ENCODE measurements at places on chromosomes 6 and 20. TPM values are rescaled to one million over a fixed set of nuclear protein-coding genes. Genes with fewer than 3 reads are reported as not detected.

DNA sequence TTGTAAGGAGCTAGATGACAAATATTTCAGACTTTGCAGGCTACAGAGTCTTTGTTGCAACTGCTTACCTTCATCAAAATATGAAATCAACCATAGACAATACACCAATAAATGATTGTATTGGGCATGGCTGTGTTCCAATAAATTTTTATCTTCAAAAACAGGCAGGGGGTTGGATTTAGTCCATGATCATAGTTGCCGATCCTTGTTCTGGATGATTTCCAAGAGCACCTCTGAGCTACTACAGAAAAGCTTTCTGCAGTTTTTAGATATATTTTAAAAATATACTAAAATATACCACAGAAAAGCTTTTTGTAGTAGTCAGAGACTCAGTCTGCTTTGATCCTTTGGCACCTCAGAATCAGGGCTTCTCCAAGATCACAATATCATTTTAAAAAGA lies 145.0 kb downstream of the HTR1B start:
- H3K36me3 ChIP-seq = no peaks in the 10 kb centered on the region
- no peak for DNase-seq
- no peak overlapping the region for H3K4me3 ChIP-seq
- H3K27ac ChIP-seq = no peak overlapping the region
- no peaks in the 10 kb centered on the region for H3K4me1 ChIP-seq
- no peaks in the 10 kb centered on the region for H3K27me3 ChIP-seq

DNA sequence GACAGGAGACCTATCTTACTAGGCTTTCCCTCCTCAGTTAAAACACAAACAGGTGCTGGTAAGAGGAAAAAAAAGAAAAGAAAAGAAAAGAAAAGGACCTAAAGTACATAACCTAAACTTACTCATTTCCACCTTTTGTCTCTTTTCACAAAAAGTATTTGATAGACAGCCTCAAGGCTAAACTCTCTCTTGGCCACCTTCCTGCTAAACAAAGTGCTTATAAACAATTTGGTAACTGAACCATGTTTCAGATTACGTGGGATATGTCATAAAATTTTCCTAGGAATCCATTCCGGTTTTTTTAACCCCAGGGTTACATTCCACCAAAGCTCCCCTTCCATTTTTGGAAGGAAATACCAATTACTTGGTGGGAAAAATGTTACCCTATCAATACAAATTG lies 109.0 kb downstream of the PRND start:
- H3K4me1 ChIP-seq = no peaks in the 10 kb centered on the region
- no peaks in the 10 kb centered on the region for H3K36me3 ChIP-seq
- DNase-seq = no peak
- no peak overlapping the region for H3K4me3 ChIP-seq
- no peak overlapping the region for H3K27ac ChIP-seq
- H3K27me3 ChIP-seq = no peaks in the 10 kb centered on the region

The BTN1A1 gene
- not detected for total RNA-seq

The PPIL6 gene
- 1.7 TPM for total RNA-seq

DNA sequence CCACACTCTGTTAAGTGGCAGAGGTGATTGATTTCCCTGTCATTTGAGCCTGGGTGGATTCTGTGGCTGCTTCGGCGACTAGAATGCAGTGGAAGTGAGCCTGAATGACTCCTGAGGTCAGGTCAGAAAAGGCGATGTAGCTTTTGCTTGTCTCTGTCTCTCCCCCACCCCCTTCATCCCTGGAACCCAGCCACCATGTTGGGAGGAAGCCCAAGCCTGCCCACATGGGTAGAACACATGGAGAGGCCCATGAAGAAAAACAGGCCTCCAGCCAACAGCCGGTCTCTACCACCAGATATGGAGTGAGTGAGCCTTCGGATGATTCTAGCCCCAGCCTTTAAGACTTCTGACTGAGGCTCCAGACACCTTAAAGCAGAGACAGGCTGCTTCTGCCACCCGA lies 181.0 kb downstream of the TFAP2C start:
- no peak overlapping the region for H3K27ac ChIP-seq
- peaks cover 4% of the 10 kb centered on the region for H3K27me3 ChIP-seq
- no peaks in the 10 kb centered on the region for H3K36me3 ChIP-seq
- H3K4me1 ChIP-seq = peaks cover under 1% of the 10 kb centered on the region

GRCh38 chr6:17998003-17998402 lies 10.6 kb upstream of the KIF13A start:
- no peak overlapping the region for H3K4me3 ChIP-seq
- no peaks in the 10 kb centered on the region for H3K27me3 ChIP-seq
- no peak for DNase-seq
